Common myeloid progenitor, CD34-positive (primary cell): ENCODE measurements at places on chromosomes 4 and X.

DNA sequence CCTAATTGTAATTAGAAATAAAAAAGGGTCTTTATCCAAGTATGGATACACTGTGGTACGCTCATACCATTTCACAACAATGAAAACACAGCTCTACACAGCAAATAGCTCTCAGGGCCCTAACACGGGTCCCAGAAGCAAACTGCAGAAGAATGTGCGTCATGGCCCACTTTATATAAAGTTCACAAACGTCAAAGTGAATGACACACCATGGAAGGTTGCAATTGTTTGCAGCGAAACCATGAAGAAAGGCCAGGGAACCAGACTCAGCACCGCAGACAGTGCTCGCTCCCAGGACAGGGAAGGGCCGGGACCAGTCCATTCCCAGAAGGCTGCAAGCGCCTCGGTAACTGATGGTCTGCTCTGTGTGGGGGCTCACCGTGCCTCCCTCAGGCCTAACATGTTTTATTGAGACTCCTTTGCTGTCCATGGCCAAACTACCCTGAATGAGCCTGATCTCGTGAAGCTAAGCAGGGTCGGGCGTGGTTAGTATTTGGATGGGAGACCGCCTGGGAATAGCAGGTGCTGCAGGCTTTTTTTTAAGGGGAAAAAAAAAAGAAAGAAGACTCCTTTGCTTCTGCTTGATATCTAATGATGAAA lies 47.8 kb downstream of the ACOX3 start:
- DNase-seq, result no peak

GRCh38 chr4:74258963-74259362 lies 49.3 kb upstream of the EPGN start:
- DNase-seq, result no peak

DNA sequence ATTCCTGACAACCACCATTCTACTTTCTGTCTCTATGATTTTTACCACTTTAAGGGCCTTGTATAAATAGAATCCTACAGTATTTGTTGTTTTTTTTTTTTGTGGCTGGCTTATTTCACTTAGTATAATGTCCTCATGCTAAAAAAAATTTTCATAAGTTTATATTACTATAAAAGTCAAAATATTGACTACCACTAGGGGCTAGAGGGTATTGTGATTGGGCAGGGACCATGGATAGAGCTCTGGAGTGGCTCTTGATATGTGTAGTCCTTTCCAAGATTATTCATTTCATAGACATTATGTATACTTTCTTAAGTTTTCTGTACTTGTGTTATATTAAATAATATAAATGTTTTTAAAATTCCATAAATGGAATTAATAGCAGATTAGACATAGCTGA lies 34.6 kb downstream of the MYOZ2 start:
- DNase-seq, result no peak

DNA sequence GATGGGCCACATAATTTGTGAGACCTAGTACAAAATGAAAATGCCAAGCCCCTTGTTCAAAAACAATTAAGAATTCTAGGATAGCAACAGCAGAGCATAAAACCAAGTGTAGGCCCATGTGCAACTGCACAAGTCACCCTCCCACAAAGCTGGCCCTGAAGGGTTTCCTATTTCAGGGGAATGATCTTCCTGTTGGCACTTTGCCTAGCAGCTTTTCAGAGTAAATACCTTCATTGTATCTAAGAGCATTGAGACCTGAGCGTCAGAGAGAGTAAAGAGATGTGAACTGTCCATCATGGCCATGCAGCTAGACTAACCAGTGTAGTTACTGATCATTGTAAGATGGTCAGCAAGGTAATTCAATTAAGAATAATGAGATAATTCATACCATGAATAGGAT lies 113.6 kb downstream of the CNKSR2 start:
- DNase-seq, result no peak

GRCh38 chr4:115918149-115918548 lies 804.7 kb upstream of the NDST4 start:
- no peak for DNase-seq

DNA sequence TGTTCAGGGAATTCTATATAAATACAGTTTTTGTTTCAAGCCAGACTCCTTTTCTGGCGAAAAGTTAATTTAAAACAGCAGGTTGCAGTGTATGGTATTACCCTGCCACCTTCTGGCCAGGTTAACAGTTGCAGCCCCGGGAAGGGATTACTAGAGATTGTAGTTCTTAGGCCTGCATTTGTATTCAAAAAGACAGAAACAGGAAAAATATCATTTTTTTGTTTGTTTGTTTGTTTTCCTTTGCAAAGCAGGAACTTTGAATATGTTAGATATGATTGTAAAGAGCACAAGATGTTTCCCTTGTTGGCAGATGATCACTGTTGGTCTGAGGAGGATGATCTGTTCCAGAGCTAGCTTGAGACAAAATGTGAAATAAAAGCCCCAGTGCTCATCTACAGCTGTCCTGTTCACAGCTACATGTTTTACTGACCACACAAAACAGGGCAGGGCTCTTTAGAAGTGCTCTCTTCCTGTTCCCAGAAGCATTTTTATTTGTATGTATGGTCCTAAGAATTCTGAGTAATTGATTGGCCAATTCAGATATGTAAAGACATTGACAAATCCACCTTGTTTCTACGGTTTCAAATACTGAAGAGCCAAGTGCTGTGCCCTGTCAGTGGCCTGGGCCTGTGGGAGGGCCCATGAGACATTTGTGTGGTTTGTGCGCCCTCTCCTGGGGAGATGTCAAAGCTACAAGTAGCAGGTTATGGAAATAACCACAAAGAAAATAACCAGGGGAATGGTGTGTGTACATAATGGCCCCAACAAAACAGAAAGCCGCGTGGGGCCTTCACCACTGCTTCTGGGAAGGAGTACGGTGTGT lies 57.9 kb downstream of the CLDN22 start:
- DNase-seq, result peak; percentile 85

GRCh38 chr4:36609661-36610060 lies 328.2 kb downstream of the DTHD1 start:
- no peak for DNase-seq
